ENCODE measurements at places on chromosomes 7 and 10.

DNA sequence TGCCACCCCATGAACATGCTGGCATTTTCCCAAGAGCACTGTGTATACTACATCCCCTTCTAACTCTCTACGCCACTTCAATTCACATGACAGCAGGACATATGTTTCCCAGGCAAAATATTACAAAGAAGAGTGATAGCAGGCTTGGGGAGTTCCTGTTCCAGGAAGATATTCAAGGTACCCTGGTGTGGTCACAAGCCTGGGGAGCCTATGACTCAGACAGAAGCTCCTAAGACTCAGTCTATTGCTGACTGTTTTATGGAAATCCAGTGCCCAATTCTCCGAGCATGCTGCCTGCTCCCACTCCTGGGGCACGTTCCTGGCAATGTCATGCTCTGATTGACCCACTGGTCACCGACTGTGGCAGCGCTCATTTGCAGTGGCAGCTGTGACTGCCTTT lies 23.5 kb upstream of the ABLIM1 start:
- DNase-seq, result no peak

GRCh38 chr10:6343305-6344010 lies 140.7 kb downstream of the PFKFB3 start:
- DNase-seq, result no peak

DNA sequence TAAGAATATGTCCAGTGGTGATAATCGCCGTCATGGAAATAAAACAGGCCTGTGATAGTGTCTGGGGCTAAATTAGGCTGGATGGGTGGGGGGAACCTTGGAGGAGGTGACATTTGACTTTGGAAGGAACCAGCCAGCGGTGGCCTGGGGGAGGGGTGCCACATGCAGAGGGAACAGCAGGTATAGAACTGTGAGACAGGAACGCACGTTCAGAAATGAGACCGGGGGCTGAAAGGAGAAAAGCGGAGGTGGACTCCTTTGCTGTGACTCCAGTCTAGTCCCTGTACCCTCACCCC lies 2.6 kb upstream of the CYP26A1 start:
- DNase-seq, result no peak

DNA sequence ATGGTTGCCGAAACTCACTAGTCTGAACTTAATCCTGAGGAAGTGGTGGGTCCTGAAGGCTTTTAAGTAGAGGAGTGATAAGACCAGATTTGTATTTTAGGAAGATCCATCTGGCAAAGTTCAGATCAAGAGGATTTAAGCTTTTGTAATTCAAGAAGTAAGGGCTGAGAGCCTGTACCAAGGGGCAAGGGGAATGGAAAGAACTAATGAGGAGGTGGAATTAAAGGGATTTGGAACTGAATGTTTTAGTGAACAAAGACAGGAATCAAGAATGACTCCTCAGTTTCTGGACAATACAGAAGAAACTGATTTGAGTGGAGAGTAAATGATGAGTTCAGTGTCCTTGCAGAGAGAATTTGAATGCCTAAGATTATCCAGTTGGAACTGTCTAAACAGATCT lies 249.0 kb downstream of the C7orf25 start:
- no peak for DNase-seq

- DNase-seq, result no peak
Measured at GRCh38 chr7:17472518-17472917, 174.1 kb downstream of the AHR start.

DNA sequence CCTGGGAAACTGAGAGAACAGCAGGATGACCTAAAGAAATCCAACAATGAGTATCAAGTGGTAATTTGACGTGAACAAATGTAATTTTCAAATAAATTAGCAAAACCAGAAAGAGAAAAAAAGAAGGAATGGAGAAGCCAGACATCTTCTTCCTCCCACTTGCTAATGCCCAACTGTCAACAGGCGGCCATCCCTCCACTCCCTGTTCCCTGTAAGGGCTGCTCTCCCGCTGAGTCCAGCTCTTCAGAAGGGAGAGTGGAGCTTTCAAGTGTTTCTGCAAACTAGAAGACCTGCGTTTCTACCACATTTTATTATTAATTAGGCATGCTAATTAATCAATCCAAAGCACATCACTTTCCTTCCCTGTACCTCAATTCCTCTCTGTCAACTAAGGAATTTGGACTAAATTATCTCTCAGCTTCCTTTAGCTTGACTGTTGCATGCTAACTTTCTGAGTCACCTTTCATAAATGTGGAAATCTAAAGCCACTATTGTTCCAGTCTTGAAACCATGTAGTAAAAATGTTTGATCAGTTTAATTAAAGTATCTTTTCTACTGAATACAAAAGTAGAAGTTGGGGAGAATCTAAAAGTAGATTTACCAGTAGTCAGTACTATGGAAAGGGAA lies 48.4 kb upstream of the CUL1 start:
- no peak for DNase-seq

DNA sequence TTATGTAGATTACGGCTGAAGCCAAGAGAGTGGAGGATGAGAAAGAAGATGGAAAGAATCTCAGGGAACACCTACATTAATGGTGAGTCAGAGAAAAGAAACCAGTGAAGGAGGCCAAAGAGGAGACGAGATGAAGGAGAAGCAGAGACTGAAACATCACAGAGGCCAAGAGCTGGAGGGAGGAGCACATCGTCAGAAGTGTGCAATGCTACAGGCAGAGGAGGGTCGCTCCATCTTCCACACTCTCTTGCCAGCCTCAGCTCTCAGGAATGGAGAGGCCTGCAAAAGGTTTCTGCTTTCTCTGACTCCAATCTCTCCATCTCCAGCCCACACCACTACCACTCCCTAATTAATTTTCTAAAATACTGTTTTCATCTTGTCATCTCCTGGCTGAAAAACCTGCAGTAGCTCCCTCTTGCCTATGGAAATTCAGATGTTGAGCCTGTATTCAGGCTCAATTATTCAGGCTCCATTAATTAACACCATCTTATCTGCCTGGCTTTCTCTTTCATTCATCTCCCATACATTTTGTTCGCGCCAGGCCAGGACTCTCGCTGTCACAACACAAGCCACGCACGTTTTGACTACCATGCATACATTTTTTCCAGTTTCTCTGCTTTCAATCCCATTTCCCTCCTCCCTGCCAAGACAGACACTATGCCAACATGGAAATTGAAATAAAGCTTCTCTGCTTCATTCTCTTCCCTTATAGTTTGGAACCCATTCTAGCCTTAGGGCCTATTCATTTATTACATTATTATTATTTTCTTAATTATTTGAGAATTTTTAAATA lies 165.8 kb downstream of the INHBA start:
- no peak for DNase-seq
